ENCODE measurements at places on chromosomes 12 and 14.

DNA sequence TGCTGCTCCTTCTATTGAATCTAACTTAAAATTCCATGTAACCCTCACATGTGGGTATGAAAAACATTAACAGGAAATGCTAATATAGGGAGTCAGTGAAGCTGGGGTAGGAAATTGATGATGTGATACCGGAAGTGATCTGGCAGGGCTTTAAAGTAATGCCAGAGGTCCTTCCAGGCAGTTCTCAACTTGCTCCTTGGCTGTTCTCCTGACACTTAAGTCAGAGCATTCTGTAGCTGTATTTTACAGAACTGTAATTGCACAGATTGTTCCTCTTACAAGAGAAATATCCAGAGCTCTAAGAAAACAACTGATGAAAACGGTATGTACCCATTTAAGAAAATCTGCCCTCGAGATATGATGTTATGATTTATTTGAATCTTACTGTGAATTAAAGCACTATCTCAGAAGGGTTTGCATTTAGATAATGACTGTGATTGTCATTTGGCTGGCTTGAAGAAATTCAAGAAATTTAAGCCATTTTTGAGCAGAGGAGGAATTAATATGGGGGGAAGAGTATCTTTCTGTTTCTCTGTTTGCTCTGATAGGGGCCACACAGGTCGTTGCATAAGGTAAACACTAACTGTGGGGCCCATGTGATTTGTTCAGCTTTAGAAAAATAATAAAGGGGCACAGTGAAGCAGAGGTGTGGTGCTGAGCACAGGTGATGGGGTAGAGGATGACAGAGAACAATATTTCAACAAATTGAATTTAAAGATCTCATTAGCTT lies 88.4 kb downstream of the BBS10 start:
- no peak for DNase-seq

DNA sequence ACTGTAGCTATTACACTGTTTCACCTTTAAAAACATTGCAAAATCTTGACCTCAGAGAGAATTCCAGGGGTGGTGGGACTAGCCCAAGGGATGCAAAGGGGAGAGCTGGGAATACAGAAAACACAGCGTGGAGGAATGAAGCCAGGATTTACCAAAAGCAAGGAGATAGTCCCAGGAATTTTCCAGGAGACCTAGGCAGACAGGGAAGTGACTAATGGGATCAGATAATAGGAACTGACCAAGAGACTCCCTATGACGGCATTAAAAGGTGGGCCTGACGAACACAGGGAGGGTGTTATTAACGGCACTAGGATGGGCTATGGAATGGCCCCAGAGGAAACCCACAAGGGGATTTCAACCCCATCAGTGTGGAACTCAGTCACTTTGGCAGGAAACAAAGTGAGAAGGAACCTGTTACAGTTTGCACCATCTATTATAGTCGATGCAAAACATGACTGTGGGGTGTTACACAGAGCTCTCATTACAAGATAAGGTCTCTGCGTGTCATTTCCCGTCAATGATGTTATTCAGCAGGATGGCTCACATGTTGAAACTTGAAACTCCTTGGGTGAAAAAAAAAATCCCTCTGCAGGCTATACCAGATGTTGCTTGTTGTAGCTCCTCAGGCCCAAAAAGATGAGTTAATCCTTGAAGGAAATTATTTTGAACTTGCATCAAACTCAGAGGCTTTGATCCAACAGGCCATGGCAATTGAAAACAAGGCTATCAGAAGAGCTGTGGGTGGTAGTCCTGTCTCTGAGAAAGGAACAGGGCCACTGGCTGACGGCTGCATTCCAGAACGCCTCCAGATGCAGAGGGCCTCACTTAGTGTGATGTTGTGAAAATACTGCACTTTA lies 58.7 kb downstream of the DRAM1 start:
- DNase-seq: no peak

DNA sequence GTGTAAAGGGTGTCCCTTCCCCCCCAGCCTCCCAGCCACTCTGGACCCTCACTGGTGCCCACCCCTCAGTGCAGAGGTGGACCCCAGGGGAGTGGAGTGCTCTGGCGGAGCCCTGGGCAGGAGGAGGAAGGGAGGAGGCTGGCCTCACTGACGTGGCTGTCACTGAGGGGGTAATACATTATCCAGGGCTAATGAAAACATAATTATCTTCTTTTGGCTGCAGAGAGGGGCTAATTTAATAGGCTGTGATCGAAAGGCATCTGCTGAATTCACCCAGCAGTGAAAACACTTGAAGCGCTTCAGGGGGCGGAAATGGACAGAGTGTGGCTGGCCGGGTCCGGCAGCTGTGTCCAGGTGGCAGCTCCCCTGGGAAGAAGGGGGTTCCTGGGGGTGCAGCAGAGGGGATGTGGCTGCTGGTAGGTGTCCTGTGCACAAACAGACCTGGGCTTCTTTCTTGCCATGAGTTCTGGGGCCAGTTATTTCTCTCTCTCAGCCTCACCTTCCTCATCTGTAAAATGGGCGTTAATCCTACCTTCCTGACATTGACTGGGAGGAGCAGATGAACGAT lies 3.7 kb upstream of the NOS1 start:
- no peak for DNase-seq

GRCh38 chr14:90534838-90535555 lies 138.2 kb downstream of the CALM1 start:
- no peak for DNase-seq

DNA sequence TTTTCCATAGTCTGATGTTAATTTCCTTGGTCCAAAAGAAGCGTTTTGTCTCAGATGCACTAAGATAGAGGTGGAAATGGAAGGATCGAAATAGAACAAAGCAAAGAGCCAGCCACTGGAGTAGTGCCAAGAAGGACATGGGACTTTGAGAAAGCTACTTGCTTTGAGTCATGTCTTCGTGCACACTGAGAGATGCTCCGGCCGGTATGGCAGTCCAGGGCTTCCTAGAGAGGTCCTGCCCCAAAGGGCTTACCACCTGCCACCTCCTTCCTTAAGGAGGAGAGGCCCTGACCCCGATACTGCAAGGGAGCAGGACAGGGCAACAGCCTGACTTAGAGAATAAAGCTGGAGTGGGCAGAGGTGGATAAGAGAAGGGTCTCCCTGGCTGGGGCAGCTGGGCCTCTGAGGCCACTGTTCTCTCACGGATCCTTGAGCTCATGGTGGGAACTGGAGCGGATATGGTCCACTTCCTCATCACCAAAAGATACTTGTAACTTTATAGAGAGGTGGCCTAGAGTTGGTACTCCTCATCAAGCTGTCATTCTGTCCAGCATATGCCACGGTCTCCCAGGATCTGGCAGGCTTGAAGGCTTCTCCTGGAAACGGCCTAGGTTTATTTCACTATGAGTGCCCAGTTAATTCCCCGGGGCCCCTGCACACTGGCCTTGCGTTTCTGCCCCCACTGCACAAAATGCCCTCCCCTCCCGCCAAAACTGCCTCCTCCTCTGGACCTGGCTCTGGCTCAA lies 57.4 kb downstream of the FOXN3 start:
- no peak for DNase-seq

- no peak for DNase-seq
Measured at GRCh38 chr14:73754911-73755360, 40.8 kb upstream of the PNMA1 start.

- DNase-seq: no peak
Measured at GRCh38 chr14:68554231-68554630, 238.6 kb downstream of the ZFP36L1 start.

- peak; percentile 82 for DNase-seq
Measured at GRCh38 chr12:53061404-53062010, 11.6 kb downstream of the TNS2 start.

GRCh38 chr12:104458694-104459367 lies 2.1 kb downstream of the CHST11 start:
- no peak for DNase-seq

DNA sequence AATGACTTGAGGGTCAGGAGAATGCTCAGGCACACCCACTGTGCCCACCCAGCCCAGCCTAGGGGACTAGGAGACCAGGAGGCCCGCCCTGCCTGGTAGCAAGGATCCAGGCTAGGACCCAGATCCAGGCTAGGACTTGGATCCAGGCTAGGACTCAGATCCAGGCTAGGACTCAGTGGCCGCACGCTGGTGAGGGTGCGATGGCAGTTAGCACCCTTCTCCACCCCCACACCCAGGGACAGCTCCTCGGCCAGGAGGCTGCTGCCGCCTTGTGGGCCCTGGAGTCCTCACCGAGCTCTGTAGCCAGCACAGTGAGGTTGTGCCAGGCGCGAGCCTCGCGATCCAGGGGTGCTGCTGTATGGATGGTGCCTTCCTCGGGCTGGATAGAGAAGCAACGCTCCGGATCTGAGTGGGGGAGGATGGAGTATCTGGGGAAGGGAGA lies 5.1 kb downstream of the CDH24 start:
- DNase-seq: no peak

DNA sequence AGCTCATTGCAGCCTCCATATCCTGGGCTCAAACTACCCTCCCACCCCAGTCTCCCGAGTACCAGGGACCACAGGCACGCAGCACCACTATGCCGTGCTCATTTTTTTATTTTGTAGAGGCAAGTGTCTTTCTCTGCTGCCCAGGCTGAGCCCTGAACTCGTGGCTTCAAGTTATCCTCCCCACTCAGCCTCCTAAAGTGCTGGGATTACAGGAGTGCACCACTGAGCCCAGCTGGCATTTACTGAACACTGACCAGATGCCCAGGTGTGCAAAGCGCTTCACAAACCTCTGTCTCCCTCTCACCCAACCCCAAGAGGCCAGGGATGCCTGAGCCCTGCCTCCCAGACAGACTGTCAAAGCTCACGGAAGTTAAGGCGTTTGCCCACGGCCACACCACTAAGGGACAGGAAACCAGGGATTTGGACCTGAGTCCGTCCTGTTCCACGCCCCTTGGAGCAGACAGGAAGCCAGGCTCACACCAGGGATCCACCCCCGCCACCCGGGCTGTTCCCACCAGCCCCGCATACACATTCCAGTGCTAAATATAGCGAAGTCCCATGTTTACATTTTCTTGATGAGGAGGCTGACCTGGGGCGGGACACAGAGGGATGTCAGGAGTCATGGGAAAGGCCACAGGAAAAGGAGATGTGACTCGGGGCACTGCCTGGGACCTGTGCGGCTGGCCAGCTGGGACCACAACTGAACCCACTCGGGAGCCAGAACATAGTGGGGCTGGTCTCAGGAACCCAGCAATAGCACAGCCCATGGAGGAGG lies 51.2 kb downstream of the TESC start:
- DNase-seq: peak; percentile 32

DNA sequence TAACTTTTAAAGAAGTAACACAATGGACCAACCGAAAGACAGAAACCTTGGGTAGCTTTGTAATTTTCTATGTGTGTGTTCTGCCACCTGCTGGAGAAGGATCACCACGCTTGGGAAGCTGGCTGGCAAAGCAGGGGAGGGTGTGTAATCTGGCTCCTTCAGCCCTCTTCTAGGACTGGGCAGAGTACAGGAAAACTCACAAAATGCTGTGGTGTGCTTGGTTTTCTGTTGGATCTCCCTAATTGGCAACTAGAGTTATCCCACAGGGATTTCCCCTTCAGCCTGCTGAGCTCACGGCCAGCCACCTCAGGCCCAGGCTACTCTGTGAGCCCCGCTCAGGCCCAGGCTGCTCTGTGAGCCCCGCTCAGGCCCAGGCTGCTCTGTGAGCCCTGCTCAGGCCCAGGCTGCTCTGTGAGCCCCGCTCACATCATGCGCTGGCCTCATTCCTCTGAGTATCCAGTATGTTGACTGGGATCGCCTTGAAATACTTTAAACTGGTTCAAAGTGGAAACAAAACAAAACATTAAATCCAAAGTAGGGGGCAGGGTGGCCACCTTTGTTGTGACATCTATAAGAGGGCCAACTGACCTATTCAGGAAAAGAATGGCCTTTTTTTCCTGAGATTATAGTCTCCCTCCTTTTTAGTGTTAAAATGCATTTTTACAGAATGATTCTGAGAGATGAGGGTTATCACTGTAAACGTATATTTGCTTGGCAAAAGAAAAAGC lies 52.0 kb upstream of the RNU6-8 start:
- peak; percentile 70 for DNase-seq

GRCh38 chr12:18389820-18390219 lies 128.5 kb downstream of the PIK3C2G start:
- no peak for DNase-seq

- no peak for DNase-seq
Measured at GRCh38 chr14:96205978-96206360, 1.3 kb downstream of the BDKRB2 start.

DNA sequence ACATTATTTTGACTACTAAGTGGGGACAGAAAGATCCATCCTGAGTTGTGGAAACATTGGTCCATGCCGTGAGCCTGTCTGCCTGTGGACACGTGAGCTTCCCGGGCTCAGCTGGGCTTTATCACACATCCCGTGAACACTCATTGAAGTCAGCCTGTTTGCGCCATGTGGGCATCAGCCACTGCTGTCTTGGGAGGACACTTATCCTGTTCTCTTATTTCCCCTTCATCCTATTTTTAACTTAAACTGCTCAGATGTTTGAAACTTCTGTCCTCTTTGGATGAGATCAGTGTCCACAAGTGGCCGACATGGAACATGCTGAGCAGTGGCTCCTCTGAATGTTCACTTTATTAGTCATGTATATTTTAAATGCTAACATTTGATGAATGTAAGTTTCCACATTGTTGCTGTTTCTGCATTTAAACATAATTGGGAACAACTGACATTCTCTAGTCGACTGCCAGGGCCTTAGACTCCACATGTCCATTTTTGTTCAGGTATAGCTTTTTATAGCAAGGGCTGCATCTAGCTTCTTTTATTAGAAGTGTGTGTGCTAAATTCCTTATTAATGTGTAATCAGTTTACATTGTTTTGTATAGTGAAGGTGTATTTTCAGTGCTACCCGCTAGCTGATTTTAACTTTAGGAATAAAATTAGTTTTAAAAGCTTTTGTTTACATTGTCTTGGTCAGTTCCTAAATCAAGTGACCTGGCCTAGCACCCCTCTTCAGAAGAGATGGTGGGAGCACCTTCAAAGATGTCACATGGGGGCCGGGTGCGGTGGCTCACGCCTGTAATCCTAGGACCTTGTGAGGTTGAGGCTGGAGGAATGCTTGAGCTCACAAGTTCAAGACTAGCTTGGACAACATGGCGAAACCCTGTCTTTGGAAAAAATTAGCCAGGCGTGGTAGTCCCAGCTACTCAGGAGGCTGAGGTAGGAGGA lies 24.0 kb downstream of the RNF34 start:
- DNase-seq: no peak

- no peak for DNase-seq
Measured at GRCh38 chr12:53592426-53592825, 33.8 kb downstream of the ATF7 start.

DNA sequence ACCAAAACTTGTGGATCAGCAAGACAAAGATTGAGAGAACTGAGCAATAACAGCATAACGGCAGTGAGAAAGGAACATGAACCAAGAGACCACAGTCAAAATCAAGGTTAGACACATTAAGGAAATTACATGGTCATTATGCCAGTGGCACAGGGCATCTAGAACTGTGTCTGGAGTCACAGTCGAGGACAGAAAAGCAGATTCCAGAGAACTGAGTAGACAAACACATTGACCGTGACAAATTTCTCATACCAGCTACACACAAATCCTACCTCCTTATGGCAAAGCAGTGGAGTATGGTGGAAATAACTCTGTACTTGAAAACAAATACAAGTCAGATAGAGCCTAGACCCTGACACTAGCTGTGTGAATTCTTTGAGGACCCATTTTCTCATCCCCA lies 367.3 kb downstream of the DUSP6 start:
- DNase-seq: no peak

- DNase-seq: no peak
Measured at GRCh38 chr14:76808990-76809389, 3.7 kb downstream of the ANGEL1 start.

- no peak for DNase-seq
Measured at GRCh38 chr12:83197483-83197914, 510.8 kb downstream of the TMTC2 start.

GRCh38 chr14:69741055-69741454 lies 25.9 kb upstream of the SRSF5 start:
- DNase-seq: peak; percentile 71
